Left colon (tissue), 2 donors: ENCODE measurements at places on chromosomes 5 and 9. TPM values are rescaled to one million over a fixed set of nuclear protein-coding genes. Genes with fewer than 3 reads are reported as not detected.

DNA sequence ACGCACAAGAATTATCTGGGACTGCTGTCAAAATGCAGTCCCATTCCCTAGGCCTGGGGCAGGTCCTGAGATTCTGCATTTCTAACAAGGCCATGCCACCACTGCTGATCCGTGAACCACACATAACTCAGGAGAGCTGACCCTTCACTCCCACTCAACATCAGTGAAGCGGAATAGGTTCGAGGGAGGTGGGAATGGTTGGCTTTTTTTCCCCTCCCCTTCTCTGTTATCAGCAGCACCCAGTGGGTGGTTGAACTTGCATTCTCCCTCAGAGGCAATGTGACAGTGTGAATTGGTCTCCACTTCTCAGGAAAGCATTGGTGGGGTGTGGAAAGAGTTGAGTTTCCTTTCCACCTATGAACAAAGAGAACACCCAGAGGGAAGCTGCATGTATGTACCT, 344.3 kb downstream of the GADD45G start:
- DNase-seq, result no peak

DNA sequence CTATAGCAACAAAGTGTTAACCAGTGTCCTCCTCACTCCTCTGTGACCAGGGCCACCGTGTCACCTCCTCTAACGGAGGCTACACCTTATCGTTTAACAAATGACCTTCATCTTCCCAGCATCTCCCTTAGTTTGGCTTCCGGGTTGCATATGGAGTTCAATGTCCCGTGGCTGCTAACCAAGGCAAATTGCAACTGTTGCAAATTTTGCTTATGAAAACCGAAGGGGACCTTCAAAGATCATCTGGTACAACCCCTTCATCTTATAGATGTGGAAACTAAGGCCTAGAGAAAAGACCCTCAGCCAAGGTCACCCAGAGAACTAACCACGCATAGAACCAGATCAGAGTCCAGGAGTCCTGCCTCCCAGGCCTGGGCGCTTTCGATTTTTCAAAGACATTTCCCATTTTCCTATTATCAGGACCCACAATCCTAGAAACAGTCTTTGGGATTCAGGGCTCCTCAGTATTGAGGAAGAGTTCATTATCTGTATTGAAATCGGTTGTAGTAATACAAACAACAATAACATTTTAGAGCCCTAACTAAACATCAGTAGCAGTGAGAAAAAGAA, 1.4 kb downstream of the PRELID2 start:
- no peak for DNase-seq

- DNase-seq, result no peak
Observed at GRCh38 chr5:174175716-174176268, 130.3 kb downstream of the NSG2 start.

GRCh38 chr5:9284272-9284671, 261.6 kb downstream of the SEMA5A start:
- DNase-seq, result no peak

- no peak for DNase-seq
Observed at GRCh38 chr9:93243112-93243511, 59.2 kb downstream of the WNK2 start.

DNA sequence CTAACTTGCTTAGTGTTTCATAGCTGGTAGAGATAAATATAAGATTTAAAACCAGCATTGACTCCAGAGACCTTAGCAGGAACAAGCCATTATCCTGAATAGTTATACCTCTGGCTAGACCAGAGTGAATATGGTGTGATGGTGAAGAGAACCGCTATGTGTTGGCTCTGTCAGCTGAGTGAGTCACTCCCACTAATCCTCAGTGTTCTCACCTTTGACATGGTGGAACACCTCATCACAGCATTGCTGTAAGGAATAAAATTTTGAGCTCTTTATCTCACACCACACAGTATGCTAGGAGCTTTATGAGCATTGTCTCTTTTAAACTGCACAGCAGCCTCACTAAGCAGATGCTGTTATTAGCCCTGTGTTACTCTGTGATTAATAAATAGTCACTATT, 90.7 kb upstream of the DHFR start:
- DNase-seq, result no peak

DNA sequence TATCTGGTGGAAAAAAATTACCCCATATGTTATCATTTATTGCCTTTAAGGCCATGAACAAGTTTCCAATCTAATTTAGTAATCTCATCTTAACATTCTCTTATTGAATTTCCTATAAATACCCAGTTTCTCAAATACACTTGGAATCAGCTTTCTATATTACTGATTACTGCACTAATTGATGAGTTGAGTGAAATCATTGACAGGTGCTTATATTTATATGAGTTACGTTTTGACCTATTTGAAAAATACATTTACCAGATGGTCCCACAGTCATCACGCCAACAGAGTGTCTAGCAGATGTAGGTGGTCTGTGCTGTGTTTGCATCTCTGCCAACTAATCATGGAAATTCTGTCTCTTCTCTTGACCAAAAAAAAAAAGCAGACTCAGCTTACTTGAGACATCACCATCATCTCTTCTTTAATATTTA, 307.3 kb upstream of the NREP start:
- DNase-seq, result no peak

- DNase-seq, result no peak
Observed at GRCh38 chr9:18658804-18659705, 185.1 kb downstream of the ADAMTSL1 start.

- no peak for DNase-seq
Observed at GRCh38 chr5:6584727-6585126, 48.1 kb downstream of the NSUN2 start.

- no peak for DNase-seq
Observed at GRCh38 chr9:101326501-101326900, 58.3 kb downstream of the BAAT start.

Gene ATP6V0E1
- 168 TPM for total RNA-seq

Gene PCDHGB6
- 2.2 TPM for total RNA-seq

Gene FOXD1
- 0.20 TPM for total RNA-seq

Gene GFRA3
- 1.3 TPM for total RNA-seq
